ENCODE measurements at places on chromosomes 12 and 14.
A peak's percentile ranks its signal among the peaks of the same experiment; 100 is the strongest.

DNA sequence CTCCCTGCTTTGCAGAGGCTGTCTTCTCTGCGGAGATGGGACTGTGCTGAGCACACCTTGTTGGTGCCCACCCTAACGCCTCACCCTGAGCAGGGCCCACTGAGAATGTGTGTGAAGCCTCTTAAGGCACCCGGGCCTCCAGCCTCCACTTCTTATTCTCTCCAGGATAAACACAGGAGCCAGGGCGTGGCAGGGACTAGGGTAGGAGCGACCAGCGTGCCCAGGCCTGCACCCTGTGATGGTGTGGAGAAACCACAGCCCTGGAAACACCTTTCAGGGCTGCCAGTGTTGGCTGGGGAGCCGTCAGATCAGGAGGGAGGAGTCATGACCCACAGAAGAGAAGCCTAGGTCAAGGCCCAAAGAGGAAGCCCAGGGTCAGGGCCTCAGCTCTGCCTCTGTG, 41.3 kb downstream of the VDR start:
- no peak for DNase-seq

DNA sequence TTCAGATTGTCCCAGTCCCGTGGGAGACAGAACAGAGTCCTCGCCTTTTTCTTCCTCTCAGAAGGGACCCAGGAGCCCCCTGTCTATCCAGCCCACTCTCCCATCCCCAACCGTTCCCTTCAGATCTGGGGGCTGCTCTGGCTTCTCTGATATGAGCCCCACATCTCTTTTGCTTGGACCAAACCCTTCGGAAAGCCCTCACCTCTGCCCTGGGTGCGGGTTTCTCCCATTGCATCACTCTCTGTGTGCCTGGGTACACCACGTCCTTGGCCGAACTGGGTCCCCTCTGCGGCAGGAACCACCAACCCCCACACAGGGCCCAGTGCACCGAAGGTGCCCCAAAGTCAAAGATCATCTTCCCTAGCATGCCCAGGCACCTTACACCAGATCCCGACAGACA, 87.8 kb downstream of the DICER1 start:
- DNase-seq, result no peak

DNA sequence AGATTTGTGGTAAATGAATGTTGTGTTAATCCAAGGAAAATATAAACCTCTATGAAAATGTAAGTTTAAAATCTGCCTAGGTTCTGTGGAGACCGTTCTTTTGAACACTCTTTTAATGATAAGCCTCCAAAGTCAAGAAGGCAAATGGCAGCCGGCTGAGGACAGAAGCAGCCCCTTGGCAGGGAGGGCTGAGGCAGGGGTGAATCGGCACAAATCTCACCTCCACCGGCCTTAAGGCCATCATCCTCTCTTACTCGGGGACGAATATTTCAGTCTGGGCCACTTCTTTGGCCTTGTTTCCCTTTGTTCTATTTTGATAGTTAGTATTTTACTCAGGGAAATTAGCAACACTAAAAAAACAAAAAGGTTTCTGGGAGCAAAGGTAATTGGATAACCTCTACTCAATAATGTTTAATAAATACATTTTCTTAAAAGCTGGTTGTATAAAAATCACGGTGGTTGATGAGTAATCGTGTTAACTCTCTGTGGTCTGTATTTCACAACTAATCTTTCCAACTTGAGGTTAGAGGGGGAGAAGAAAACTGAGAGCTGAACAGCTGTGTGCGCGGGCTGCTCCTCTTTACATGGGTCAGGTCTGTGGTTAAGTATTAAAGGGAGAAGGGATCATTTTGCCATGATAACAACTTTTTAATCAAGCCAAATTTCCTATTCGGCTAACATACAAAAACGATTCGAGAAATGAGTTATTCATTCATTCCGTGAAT, 18.6 kb downstream of the LGMN start:
- DNase-seq, result peak; percentile 94

GRCh38 chr14:85222341-85222740, 307.6 kb upstream of the FLRT2 start:
- DNase-seq, result no peak

GRCh38 chr14:68396461-68396860, 396.4 kb downstream of the ZFP36L1 start:
- peak; percentile 85 for DNase-seq

DNA sequence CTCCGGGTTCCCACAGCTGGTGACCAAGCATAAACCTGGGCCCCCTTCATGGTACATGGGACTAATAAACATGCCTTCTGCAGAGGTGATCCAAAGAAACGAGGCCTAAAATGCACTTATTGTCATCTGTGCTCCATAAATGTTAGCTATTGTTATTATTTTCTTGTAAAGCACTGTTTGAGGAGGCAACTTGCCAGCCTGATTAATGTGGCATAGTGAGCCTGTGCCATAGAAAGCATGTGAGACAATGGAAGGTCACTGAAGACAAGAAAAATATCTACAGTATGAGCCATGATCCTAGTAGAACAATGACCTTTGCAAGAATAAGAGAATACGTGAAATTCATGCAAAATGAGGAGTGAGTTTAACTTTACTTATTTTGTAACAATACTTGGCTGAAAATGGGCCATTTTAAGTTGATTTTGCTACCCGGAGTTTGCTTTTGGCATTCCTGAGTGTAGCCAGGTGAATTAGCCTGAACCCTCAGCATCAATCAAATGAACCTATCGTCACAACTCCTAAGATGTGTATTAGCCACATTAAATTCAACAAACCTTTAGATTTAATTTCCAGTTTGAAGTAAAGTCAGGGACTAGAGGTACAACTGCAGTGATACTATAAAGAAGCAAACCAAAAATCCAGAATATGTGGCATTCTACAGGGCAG, 52.2 kb downstream of the CPM start:
- no peak for DNase-seq

DNA sequence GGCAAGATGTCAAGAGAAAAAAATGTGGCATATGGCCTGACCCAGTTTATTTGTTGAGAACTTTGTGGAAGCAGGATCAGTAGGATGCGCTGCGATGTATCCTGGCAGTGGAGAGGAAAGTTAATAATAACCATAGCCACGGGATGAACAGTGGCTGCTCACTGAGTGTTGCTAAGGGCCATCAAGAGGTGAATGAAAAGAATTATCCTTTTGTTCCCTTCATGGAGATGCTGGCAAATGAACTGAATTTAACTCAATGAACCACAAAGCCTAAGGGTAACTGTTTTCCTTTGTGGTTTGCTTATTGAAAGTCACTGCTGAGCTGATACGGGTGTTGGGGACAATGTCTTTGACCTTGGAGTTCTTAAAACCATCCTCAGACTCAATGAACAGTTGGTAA, 476.5 kb downstream of the APAF1 start:
- DNase-seq, result no peak

DNA sequence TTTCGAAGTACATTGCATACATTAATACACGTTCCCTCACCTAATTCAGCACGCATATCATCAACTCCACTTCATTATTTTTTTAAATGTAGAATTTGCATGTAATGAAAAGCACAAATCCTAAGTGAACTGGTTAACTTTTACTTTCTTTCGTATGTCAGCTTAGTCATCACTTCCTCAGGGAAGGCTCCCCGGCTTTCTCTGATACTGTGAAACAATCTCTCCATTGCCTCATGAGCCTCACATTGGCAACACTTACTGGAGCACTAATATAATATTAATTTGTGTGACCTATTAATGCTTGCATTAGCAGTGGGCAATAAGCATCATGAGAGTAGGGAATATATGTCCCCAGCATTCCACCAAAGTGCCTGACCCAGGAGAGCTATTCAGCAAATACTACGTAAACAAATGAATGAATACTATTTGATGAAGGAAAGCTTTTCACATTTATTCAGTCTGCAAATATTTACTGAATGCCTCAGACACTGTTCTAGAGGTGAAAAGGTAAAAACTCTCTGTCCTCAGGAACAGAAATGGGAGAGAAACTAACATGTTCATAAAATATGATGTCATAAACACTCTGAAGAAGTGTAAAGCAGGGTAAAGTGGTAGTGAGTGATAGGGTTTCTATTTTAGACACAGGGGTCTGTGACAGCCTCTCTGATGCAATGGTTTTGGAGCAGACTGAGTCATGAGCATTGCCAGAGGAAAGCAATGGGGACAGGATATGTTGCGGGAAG, 327.5 kb upstream of the DIO2 start:
- DNase-seq, result no peak

DNA sequence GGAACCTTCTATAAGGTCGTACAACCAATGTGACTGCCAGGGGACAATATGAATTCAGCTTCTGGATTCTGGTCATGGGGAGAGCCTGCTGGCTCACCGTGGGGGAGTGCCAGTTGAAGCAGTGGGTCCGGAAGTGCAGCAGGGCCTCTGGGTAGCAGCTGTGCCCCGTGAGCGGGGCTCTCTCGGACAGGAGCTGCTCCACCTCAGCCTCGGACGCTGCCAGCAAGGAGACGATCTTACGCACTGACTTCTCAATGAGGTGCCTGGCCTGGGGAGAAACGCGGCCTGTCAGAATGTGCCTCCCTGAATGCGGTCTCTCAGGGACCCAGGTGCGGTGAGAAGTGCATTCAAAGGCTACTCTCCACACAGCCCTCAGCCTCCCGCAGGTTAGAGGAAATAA, 42.0 kb downstream of the LGMN start:
- no peak for DNase-seq

GRCh38 chr12:111673503-111673902, 12.3 kb downstream of the BRAP start:
- peak; percentile 55 for DNase-seq

DNA sequence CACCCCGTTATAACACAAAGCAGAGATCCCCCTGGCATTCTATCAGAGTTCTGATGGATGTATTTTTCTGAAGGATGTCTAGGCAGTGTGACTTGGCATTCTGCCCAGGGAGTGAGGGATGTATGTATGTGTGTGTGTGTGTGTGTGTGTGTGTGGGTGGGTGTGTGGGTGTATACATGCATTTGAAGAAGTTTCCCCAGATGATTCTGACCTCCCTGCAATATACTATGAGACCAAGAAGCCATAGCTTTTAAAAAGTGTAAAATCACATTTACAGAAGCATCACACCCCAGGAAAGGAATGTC, 59.7 kb upstream of the NAP1L1 start:
- DNase-seq, result peak; percentile 51

GRCh38 chr14:43001731-43002130, 1395.1 kb downstream of the LRFN5 start:
- DNase-seq, result no peak

DNA sequence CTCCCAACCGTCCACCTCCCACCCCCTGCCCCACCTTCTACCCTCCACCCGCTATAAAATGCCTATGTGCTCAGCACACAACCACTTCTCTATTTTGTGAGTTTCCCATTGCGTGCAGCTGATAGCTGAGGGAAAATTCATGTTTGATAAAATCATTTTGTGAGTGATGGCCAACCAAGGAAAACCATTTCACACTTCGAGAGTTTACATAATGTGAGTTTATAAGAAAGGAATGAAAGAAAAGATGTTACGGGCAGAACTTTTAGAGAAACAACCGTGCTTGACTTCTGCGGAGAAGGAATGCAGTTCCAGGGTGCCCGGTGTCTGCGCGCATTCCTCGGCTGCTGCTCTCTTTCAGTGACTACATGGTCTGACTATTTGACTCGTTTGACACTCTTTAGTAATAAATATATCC, 140.9 kb downstream of the EFCAB11 start:
- DNase-seq, result peak; percentile 16

GRCh38 chr12:30701056-30701455, 5.4 kb upstream of the IPO8 start:
- DNase-seq, result peak; percentile 28

- DNase-seq, result peak; percentile 18
Measured at GRCh38 chr12:53659571-53659981, 16.3 kb downstream of the ATP5MC2 start.

GRCh38 chr12:89864411-89864810, 155.8 kb upstream of the ATP2B1 start:
- no peak for DNase-seq
